Hematopoietic multipotent progenitor cell treated with erythropoietin and hydrocortisone succinate and interleukin-3 and kit ligand, for 4 days (in vitro differentiated cells): ENCODE measurements at places on chromosomes 16 and 17.

- DNase-seq: no peak
Observed at GRCh38 chr17:37417852-37418251, 11.2 kb downstream of the TADA2A start.

DNA sequence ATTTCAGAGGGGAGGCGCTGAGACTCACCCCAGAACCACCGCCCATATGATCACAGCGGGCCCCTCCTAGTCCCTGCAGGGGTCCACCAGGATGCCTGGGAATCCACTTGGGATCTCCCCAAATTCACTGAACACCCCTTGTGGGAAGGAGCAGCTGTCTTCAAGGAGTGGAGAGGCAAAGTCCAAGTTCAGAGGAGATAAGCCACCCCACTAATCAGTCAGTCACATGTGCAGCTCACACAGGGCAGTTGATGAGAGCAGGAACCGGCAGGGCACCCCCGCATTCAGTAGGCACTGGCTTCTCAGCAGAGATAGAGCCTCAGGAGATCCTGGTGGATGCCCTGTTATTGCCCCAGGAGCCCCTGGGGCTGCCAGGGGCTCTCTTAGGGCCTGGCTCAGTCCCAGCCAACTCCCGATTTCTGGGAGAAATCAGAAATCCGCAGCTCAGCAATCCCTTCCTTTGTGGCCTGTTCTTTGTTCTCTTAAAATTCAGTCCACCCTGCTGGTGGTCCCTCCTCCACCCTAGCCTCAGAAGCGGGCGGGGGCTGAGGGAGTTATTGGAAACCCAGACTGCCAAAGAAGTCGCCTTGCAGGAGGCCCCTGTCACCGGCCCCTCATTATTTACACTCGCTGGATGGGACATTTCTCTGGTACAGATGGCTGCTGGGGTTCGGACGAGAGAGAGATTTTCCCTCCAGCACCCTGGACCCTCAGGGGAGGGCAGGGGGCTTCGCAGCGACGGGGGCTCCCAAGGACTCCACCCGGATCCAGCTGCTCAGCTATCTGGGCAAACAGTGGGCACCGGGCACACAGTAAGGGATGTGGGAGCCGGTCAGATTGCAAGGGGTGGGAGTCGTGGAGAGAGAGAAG is 1.8 kb downstream of the CDC42EP4 start:
- peak; percentile 94 for DNase-seq

- no peak for DNase-seq
Observed at GRCh38 chr17:73725794-73726515, 81.7 kb upstream of the SDK2 start.

DNA sequence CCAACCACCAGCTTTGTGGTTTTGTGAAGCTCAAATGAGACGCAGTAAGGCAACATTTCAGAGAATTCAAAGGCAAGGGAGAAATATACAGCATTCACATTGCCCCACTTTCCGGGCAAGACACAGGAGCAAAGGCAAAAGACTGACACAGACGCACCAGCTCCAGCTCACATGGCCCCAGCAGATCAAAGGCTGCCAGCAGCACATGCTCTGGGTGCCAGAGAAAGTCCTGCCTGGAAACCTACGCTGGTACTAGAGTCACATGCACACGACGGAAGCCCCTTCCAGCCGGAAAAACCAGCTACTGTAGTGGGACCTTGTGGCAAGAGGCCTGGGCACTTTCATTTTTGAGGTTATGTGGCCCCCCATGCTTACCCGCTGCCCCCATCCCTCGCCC is 50.1 kb downstream of the GTF3C1 start:
- no peak for DNase-seq

DNA sequence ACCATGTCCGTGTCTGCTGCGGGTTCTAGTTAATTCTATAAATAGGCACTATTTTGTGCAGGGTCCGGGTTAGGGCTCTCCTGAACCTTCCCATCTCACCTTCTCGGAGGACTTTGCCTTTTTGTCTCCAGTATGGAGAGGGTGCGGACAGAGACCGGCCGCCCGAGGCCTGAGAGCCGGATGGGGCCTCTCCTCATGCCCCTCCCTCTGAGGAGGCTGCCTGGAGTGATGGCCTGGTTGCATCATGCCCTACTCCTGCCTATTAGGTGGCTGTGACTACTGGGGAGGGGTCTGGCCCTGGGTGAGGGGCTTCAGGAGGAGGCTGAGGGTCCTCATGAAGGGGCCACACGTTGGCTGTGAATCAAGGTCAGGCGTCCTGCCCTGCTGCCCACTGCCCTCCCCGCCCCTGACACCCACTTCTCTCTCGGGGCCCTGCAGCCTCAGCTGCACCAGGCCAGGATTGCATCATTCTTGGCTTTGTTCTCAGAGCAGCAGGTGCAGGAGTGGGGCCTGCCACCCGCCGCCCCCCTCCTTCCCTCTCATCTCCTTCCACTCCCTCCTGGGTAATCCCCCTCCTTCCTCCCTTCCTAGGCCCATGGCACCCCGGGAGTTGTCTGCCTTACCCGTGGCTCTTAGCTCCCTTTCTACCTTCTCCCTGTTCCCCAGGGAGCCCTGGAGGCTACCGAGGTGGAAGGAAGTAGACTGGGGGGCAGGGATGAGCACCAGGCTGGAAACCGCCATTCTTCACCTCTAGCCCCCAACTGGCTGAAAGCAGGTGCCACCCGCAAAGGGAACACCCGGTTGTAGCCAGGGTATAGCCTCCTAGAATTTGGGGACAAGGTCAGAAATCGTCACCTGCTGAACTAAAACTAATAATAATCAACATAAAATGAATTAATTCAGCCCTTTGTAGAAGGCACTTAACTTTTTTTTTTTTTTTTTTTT is 12.7 kb upstream of the ARHGAP23 start:
- peak; percentile 73 for DNase-seq

DNA sequence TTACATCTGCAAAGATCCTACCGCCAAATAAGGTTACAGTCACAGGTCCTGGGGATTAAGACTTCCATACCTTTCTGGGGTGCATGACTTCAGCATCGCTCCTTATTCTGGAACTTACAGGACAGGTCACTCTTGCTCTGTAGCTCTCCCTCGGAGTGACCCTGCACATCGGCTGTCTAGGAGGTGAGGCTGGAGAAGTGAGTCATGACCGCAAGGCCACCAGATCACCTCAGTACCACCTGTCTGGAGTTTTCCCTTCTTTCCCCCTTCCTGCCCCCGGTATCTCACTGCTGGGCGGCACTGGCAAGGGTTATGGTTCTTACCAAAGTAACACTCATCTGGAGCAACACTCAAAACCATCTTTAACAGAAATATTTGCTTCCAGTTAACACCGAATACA is 374.8 kb downstream of the SLC39A11 start:
- no peak for DNase-seq

GRCh38 chr16:16108759-16109158 is 114.5 kb downstream of the ABCC6 start:
- DNase-seq: no peak

GRCh38 chr17:2302778-2303203 is 794 bp downstream of the SMG6 start:
- no peak for DNase-seq

- DNase-seq: no peak
Observed at GRCh38 chr16:19242186-19242585, 43.3 kb upstream of the CLEC19A start.

DNA sequence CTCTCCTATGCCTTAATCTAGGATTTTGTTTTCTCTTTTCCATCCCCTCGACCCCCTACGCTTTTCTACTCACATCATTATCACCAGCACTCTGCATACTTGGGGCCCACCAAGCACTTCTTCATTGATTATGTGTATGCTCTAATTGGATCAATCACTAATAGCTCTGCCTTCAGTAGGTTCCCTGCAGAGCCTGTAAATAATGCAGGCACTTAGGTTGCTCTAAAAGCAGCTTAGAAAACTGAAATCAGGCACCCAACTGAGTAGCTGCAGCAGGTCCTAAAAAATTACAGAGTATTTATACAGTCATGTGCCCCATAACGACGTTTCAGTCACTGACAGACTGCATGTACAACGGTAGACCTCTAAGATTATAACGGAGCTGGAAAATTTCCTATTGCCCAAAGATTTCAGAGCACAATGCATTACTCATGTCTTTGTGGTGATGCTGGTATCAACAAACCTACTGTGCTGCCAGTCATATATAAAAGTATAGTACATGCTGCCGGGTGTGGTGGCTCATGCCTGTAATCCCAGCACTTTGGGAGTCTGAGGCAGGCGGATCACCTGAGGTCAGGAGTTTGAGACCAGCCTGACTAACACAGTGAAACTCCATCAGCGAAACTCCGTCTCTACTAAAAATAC is 280.4 kb downstream of the HS3ST3B1 start:
- DNase-seq: no peak

DNA sequence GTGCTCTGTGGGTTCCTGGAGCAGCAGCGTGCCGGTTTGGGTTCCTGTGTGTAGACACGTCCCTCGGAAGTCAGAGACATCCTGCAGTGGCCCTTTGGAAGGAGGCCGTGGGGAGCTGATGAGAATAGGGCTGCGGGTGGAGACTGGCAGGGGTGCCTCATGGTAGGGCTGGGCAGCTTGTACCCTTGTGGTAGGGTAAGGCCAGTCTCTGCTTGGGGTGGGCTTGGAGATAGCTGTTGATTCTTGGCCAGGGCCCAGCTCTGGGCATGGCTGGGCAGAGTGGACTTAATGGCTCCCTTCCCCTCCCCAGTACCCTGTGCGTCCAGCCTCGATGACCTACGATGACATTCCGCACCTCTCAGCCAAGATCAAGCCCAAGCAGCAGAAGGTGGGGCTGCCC is 10.6 kb downstream of the POLR3E start:
- no peak for DNase-seq

DNA sequence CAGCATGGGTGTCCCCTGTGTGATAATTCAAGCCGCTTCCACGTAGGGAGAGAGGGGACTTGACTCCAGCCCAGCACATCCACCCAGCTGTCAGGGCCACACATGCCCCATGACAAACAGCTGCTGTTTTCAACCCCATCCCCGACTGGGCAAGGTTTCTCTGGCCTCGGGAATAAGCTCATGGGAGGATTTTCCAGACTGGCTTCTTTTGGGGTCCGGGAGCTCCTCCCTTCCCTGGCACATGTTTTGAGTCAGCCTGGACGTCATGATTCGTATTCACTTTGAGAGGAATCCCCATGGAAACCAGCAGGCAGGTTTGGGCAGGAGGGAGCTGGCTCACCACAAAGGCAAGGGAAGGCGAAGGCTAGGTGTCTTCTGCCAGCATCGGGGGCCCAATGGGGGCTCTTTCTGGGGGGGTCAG is 156.4 kb downstream of the CMIP start:
- no peak for DNase-seq

- no peak for DNase-seq
Observed at GRCh38 chr16:56607109-56607618, 1.2 kb upstream of the MT2A start.

GRCh38 chr17:81106716-81107115 is 58.6 kb upstream of the PVALEF start:
- DNase-seq: no peak

GRCh38 chr17:49588726-49589576 is 13.3 kb downstream of the NXPH3 start:
- no peak for DNase-seq

- DNase-seq: no peak
Observed at GRCh38 chr16:26071101-26071866, 379.5 kb downstream of the HS3ST4 start.

DNA sequence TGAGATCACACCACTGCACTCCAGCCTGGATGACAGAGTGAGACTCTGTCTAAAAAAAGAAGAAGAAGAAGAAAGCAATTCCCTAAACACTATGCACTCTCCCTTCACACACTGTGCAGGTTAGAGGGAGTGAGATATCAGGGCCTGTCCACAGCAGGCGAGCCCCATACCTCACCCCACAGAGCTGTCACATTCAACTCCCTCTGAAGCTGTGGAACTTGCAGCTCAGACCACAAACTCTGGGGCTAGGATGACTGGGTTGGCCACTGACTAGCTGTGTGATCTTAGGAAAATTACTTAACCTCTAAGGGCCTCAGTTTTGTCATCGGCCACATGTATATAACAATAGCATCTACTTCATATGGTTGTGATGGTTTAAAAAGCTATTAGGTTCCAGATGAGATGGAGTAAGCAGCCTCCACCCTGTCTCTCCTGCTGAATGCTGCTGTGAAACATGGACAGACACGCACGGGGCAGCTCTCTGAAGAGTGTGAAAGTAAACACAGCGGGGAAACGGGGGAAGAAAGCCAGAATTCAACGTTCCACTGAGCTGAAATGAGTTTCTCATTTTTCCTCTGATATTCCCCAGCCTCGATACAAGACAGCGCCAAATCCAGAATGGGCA is 13.6 kb upstream of the PYY start:
- no peak for DNase-seq

- peak; percentile 62 for DNase-seq
Observed at GRCh38 chr16:6725634-6726331, 606.9 kb upstream of the RBFOX1 start.

GRCh38 chr17:72399608-72400487 is 279.0 kb downstream of the SOX9 start:
- DNase-seq: no peak

- DNase-seq: peak; percentile 30
Observed at GRCh38 chr17:7744416-7744815, 26.9 kb downstream of the DNAH2 start.

- peak; percentile 18 for DNase-seq
Observed at GRCh38 chr16:27646806-27647205, 96.9 kb downstream of the KATNIP start.

- DNase-seq: peak; percentile 96
Observed at GRCh38 chr17:80575057-80575875, 30.6 kb downstream of the RPTOR start.
